ENCODE measurements at places on chromosomes 5 and 9.

DNA sequence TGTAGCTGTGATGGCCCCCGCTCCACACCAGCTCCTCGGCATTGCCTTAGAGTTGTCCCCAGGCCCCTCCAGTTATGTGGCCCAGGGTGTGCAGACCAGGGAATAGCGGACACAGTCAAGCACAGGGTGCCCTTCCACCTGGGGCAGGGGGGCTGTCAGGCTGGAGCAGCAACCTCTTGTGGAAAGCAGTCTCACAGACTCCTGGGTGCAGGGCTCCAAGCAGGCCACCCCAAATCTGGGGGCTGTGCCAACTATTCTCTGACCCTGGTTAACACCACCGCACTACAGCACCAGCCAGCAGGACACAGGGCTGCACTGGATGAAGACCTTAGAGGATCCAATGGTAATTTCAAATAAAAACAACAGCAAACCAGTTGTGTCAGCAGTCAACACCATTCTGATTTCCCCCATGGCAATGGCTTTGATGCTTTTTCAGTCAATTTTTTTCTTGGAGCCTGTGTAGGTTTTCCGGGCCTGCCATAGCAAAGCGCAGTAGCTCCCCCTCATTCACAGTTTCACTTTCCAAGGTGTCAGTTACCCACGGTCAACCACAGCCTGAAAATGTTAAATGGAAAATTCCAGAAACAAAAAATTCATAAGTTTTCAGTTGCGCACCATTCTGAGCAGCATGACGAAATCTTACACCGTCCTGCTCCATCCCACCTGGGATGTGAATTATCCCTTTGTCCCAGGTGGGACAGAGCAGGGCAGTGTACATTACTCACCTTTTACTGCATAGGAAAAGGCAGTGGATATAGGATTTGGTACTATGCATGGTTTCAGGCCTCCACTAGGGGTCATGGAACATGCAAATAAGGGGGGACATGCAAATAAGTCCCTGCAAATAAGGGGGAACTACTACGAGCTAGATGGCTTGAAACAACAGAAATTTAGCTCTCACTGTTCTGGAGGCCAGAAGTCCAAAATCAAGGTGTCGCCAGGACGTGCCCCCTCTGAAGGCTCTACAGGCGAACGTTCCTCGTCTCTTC lies 49.0 kb downstream of the C5orf15 start:
- DNase-seq, result no peak

- no peak for DNase-seq
These were observed 34.4 kb downstream of the RASA1 start for GRCh38 chr5:87302061-87302460.

- no peak for DNase-seq
These were observed 7.0 kb upstream of the ERAP2 start for GRCh38 chr5:96869372-96869641.

DNA sequence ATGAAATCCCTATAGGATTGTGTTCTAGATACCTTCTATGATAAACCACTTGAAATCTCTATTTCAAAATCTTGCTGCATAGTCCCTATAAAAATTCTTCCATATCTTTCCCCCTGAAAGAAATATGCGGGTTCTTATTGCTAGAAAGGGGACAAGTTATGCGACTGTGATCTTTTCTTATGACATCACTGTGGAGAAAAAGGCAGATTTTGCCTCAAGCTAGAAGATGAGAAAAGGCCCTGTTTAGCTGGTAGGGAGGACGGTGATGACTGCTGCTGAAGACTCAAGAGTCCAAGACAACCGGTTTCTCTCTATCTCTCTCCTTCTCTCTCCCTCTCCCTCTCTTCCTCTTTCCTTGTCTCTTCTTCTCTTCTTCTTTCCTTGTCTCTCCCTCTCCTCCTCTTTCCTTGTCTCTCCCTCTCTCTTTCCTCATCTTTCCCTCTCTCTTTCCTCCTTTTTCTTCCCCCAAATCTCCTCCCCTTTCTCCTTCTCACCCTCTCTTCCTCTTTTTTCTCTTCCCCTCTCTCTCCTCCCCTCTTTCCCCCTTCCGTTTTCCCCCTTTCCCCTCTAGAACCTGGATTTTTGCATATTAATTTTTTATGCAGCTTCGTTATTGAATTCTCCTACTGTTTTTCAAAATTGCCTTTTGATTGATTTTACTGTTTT lies 5.3 kb downstream of the OR2S2 start:
- DNase-seq, result no peak

Data from activated B cell treated with CpG ODN at 0.5 μM for 24 hours (primary cell).